ENCODE measurements at places on chromosomes 12 and 14. TPM values are rescaled to one million over a fixed set of nuclear protein-coding genes. Genes with fewer than 3 reads are reported as not detected.

DNA sequence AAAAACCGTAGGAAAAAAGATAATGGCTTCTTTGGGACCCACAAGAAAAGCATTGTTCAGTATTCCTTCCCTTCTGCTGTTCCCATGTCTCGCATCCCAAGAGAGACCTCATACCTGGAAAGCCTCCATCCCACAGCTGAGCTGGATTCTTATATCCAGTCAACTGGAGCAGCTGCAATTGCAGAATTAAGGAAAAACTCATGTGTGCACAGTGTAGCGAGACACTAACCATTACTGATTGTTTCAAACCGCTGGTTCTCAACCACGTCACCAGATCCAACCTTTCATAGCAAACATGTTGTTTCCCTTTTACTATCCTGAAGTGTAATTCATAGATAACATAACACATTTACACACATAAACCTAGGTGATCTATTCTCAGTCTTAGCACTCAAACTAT is 5.5 kb upstream of the RNASE10 start:
- H3K27me3 ChIP-seq, result no peaks in the 10 kb centered on the region
- H3K36me3 ChIP-seq, result no peaks in the 10 kb centered on the region
- H3K4me1 ChIP-seq, result peaks cover 22% of the 10 kb centered on the region
- DNase-seq, result no peak
- no peak overlapping the region for H3K4me3 ChIP-seq

DNA sequence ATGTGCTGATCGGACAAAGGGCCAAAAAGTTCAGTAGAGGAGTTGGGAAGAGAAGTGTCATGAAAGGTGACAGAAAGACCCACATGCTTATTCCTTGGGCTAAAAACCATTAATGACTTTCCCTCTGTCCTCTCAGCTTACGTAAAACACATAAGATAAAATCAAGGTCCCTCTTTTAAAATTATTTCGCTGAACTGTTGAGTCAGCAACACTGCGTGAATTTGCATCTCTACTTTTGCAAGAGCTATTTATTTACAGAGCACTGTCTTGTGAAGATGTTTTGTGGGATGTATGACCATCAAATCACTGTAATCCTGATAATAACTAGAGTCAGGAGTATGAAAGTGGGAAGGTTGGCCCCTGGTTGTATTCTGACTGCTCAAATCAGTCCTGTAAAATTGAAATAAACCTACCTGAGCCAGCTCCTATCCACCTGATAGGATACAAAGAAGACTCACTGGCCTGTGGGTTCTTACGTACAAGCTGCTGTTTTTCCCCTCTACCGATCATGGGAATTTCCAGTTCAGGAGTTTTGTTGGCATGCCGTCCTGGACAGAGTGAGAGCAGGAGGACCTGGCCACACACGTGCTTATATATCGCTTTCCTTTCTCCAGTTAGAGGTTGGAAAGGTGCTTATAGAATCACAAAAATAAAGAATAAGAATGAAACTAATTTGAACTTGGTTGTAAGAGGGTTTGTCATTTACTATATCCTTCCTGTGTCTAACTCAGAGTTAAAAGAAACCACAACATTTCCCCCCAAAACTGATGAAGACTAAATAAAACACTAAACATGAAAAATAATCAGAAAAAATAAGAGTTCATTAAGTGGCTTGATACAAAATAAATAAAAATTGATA is 42.9 kb downstream of the IFNG-AS1 start:
- H3K4me1 ChIP-seq, result no peaks in the 10 kb centered on the region
- no peaks in the 10 kb centered on the region for H3K27me3 ChIP-seq
- DNase-seq, result no peak
- no peaks in the 10 kb centered on the region for H3K36me3 ChIP-seq
- no peak overlapping the region for H3K4me3 ChIP-seq

DNA sequence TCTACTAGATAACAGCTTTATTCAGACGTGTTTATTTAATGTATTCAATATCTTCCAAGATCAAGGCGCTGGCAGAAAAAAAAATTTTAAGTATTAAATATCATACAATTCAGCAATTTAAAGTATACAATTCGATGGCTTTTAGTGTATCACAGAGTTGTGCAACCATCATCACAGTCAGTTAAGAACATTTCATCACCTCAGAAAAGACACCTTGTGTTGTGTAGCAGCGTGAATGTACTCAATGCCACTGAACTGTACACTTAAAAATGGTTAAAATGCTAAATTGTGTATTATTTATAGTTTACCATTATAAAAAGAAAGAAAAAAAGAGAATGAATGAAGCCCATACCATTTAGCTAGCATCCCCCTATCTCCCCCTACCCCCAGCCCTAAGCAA is 96.4 kb downstream of the RIN3 start:
- no peak overlapping the region for H3K27ac ChIP-seq
- no peaks in the 10 kb centered on the region for H3K27me3 ChIP-seq
- H3K36me3 ChIP-seq, result no peaks in the 10 kb centered on the region
- peaks cover 3% of the 10 kb centered on the region for H3K4me1 ChIP-seq

GRCh38 chr14:104634886-104635570 is 30.5 kb upstream of the TMEM179 start:
- no peak for DNase-seq
- H3K4me1 ChIP-seq, result no peaks in the 10 kb centered on the region
- H3K36me3 ChIP-seq, result no peaks in the 10 kb centered on the region
- H3K27ac ChIP-seq, result no peak overlapping the region
- peaks cover 24% of the 10 kb centered on the region for H3K27me3 ChIP-seq

DNA sequence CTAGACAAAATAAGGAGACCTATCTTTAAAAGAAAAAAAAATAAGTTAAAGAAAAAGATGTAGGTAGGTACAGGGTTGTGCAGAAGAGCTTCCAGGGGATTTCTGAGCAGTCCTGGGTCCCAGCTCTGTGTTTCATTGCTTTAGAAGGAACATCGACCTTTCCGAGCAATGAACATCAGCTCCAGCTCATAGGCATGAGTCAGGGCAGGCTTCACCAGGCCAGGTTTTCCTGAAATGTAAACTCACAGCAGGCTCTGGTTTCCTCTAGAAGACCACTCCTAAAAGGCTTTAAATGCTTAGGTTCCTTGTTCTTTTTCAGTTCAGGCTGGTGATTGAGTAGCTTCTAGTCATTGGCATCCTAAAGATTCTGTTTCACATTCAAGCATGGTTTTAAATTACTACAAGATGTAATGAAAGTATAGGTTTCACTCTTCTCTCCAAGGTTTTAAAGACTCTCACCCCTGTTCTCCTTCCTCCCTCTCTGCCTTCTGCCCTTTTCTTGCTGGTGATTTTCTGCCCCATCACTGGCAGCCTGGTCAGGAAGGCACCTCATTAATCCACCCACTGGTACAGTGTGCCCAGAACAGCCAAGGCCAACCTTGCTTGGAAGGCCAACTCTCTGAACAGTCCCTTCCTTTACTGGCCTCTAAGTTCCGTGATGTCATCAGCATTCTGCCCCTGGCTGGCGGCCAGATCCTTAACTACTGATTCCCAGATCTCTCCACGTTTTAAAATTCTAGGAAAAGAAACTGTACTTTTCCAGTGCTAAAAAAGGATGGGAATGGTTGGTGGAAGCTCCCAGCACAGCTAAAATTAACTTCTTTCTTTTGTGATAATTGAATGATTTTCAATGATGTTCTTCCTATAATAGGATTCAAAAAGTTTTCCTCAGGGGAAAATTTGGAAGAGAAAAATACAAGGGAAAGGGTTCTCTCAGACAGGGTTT is 109.4 kb upstream of the HIF1A start:
- peak overlapping the region; percentile 48 for H3K27ac ChIP-seq
- no peaks in the 10 kb centered on the region for H3K36me3 ChIP-seq
- DNase-seq, result no peak

DNA sequence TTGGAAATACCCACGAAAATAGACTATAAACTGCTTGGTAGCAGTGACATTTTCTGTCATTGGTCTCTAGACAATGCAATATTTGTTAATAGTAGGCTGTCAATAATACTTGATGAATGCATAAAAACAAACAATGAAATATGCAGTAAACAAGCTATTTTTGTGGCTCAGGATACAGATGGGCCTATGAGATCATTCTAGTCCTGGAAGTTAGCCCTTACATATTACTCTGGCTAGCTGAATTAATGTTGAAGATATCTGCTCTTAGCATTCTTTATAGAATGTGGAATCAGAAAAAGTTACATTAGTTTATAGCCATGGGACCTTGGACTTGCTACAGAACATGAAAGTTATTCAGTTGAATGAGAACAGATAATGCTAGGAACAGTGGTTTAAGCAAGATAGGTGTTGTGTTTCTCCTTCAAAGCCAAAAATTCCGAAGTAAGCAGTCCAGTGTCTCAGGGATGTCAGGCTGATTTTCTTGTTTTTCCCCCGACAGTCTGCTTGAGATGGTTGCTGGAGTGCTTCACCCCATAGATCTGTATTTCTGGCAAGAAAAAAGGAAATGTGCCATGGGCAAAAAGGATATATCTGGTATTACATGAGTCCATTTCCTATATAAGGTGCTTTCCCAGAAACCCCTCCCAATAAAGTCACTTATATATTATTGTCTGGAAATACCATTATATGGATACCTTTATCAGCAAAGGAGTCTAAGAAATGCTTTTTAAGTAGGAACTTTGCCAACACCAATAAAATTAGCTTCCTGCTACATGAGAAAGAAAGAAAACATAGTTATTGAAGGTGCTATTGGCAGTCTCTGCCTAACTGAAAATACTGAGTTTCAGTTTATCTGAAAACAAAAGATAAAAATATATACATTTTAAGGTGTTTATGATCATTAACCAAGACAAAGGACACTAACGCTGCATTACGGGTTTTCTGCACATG is 619.4 kb upstream of the ATP2B1 start:
- H3K36me3 ChIP-seq, result no peaks in the 10 kb centered on the region
- H3K27me3 ChIP-seq, result no peaks in the 10 kb centered on the region
- H3K27ac ChIP-seq, result no peak overlapping the region
- no peak overlapping the region for H3K4me3 ChIP-seq
- no peak for DNase-seq
- H3K4me1 ChIP-seq, result no peaks in the 10 kb centered on the region

GRCh38 chr14:102883089-102883541 is 39.3 kb upstream of the AMN start:
- no peak overlapping the region for H3K4me3 ChIP-seq
- H3K27ac ChIP-seq, result no peak overlapping the region
- no peaks in the 10 kb centered on the region for H3K27me3 ChIP-seq
- peaks cover 16% of the 10 kb centered on the region for H3K36me3 ChIP-seq
- DNase-seq, result no peak
- H3K4me1 ChIP-seq, result no peaks in the 10 kb centered on the region

DNA sequence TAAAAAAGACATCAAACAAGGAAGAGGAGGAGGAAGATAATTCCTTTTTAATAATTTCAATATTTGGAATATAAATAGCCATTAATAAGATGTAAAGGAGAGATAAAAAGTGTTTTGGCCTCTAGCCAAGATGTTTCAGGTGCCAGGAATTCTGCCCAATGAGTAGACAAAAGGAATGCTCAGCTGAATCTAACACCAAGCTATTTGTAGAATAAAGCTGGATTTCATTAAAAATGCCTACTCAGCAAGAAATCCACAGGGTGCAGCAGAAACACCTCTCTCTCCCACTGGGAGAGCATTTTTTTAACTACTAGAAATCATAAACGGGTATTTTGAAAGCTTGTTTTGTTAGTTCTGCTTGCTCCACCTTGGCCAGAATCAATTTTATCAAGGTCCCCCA is 4.1 kb upstream of the STAB2 start:
- H3K27ac ChIP-seq, result no peak overlapping the region
- no peak overlapping the region for H3K4me3 ChIP-seq
- no peaks in the 10 kb centered on the region for H3K27me3 ChIP-seq
- H3K4me1 ChIP-seq, result peaks cover 25% of the 10 kb centered on the region
- no peaks in the 10 kb centered on the region for H3K36me3 ChIP-seq
- DNase-seq, result no peak

GRCh38 chr12:26940516-26941214 is 2.4 kb downstream of the FGFR1OP2 start:
- H3K36me3 ChIP-seq, result no peaks in the 10 kb centered on the region
- peaks cover 16% of the 10 kb centered on the region for H3K4me1 ChIP-seq
- peak overlapping the region; percentile 44 for H3K4me3 ChIP-seq
- H3K27ac ChIP-seq, result no peak overlapping the region
- no peak for DNase-seq

Gene CISTR
- polyA plus RNA-seq, result not detected

Measured in keratinocyte (primary cell).